IMR-90 (cell line): ENCODE measurements at places on chromosomes 4 and X. TPM values are rescaled to one million over a fixed set of nuclear protein-coding genes. Genes with fewer than 3 reads are reported as not detected.

- no peaks in the 10 kb centered on the region for H3K36me3 ChIP-seq
- H3K27ac ChIP-seq, result no peak overlapping the region
- H3K4me1 ChIP-seq, result no peaks in the 10 kb centered on the region
- H3K4me3 ChIP-seq, result peak overlapping the region; percentile 40
- peaks cover 4% of the 10 kb centered on the region; the same call in 1 of the 2 replicates for H3K27me3 ChIP-seq
Observed at GRCh38 chr4:663438-664428, 10.3 kb downstream of the ATP5ME start.

DNA sequence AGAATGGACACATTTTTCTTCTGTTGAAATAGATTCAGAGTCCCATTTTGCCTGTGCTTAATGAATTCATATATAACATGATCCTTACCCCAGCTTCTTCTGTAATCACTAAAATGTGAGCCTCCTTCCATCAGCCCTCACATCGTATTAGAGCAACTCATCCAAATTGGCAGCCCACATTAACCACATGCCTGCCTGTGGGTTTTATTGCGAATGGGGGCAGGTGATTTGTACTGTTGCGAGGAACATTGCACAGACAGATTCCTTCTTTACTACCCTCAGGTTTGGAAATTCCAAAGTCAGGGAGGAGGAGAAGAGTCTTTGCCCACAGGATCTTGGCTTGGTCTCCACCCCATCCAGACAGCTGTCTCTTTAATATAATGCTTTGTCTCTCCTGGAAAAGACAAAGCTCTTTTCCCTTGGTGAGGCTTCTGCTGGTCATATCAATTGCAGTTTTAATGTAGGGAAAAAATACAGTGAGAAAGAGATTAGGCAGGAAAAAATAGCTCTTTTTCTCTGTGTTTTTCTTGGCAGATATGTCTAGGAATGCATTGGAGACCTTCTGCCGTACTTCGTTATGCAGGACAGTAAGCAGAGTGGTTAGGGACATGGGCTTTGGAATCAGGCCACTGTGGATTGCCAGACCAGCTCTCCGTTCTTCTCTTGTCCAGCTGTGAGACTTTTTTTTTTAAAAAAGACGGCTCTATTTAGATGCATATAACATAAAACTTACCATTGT, 371.2 kb downstream of the AFF2 start:
- no peaks in the 10 kb centered on the region for H3K27me3 ChIP-seq
- H3K4me3 ChIP-seq, result no peak overlapping the region
- H3K27ac ChIP-seq, result no peak overlapping the region
- peak; percentile 70 for DNase-seq
- H3K36me3 ChIP-seq, result no peaks in the 10 kb centered on the region
- 0 out of 2 replicates have a peak, but pooled peaks cover 1% of the 10 kb centered on the region for H3K4me1 ChIP-seq

DNA sequence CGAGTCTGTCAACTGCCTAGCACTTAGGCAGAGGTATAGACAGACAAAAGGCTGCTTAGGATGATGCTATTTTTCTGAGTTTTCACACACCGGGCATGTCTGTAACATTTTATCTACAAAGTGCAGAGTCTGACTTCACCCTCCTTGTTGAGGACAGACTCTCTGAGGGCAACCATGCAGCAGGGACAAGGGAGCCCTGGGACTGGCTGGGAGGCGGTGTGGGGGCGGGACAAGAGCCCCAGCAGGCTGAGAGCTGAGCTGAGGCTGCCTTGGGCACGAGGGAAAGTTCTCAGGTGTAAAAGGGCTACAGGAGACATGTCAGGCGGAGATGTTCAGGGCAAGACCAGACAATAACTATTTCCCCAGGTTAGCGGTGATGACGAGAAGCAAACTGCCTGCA, 81.6 kb downstream of the GATB start:
- peaks cover 4% of the 10 kb centered on the region; the same call in 1 of the 2 replicates for H3K4me1 ChIP-seq
- no peaks in the 10 kb centered on the region for H3K27me3 ChIP-seq
- no peak overlapping the region for H3K4me3 ChIP-seq
- DNase-seq, result no peak
- H3K27ac ChIP-seq, result no peak overlapping the region

Gene TRMT44
- 7.3 and 9.7 TPM in 2 replicates for total RNA-seq
